ENCODE measurements at places on chromosomes 12 and 14.
A peak's percentile ranks its signal among the peaks of the same experiment; 100 is the strongest.

DNA sequence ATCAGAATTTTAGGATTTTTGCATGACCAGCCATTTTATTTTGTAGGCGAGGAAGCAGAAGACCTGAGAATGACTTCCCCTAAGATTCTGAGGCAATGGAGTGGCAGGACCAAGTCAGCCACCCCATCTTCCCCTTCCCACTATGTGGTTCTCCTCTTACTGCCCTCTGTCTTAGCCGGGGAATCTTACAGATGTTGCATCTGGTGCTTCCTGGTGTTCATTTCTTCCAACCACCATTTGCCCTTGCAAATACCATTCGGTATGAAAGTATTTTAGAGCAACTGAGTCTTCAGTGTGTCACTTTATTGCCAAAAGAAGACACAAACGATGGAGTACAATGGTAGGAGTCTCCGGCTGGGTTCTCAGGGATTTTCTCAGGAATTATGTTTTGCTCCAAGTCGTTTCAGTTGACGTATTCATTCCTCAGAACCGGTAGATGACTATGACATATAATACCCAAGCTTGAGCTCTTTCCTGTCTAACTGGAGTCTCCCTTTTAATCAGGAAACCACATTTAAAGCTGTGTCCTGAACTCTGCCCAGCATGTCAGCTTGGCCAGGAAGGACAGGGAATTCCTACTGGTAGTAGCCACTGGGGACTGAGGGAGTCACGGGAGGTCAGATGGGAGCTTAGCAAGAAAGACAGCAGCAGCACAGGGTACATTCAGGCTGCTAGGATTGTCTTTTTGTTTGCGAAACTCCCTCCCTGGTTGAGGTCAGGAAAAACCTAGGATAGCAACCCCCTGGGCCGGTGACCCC, 87.0 kb downstream of the SAMD4A start:
- DNase-seq = peak; percentile 72

DNA sequence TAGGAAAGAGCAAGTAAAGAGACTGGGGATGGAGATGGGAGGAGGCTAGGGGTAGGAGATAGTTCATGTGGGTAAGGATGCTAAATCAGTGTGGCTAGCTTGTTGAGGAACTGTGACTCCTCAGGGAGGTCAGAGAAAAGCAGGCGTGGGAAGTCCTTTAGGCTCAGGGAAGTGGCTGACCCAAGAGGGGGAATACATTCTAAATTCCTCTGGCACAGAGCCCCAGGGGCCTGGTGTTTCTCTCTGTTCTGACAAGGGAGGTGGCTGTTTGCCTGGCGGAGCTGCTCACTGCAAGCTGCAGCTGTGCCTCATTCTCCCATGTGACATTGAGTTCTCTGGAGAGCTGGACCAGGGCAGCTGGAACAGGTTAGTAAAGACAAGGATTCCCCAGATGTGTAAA, 152.2 kb upstream of the SLC38A2 start:
- DNase-seq = peak; percentile 90

GRCh38 chr14:97315790-97316189, 518.6 kb downstream of the VRK1 start:
- no peak for DNase-seq

DNA sequence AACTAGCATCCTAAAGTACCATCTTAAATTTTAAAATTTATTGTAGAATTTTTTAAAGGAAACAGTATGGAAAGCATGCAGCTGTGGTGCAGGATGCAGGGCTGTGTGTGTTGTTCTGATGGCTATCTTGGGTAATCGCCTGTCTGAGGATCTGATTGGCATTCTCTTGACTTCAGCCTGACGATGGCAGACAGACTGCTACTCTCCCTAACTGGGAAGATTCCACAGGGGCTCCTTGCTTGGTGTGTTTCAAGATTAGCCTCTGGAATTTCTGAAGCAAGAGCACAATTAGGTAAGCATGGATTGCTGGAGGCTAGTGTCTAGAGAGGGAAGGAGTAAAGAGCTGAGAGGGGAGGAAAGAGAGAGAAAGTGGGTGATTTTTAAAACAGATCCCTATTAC, 696.8 kb upstream of the LRFN5 start:
- no peak for DNase-seq

DNA sequence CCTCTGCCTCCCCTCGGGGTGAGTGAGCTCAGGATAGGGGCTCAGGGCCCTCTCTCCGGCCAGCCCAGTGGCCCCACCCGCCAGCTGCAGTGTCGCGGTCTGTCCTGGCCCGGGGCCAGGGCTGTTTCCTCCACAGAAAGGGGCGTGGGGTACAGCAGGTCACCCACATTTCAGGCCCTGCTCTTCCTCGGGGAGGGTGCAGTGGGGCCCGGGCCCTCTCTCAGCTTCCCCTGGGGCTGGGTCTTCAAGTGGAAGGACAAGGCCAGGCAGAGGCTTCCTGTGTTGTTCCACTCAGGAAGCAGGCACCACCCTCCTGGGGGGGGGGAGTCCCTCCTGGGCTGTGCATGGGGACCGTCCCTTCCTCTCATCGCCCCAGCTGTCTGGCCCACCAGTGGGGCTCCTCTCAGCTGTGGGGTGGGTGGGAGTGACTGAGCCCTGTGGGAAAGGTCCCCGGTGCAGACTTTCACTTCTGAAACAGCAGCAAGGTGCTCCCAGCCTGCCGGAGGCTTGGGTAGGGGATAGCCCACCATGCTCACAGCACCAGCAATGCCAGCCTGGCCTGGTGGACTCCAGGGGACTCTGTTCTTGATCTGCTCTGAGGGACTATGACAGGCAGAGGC, 3.7 kb downstream of the GPR132 start:
- DNase-seq = no peak

DNA sequence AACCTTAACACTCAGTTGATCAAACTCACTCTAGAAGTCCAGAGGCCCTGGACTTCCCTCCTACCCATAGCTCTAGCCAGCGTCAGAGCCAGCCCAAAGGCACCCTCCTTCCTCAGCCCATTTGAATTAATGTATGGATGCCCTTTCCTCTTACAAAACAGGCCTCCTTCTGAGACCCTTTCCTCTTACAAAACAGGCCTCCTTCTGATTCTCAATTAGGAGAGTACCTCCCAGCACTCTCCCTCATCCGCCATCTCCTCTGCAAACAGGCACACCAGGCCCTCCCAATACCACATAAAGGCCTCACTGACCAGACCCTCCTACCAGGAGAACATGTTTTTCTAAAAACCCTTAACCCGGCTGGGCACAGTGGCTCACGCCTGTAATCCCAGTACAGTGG, 65.7 kb downstream of the MOK start:
- DNase-seq = no peak

GRCh38 chr12:64883264-64884163, 59.1 kb downstream of the TBC1D30 start:
- no peak for DNase-seq

- no peak for DNase-seq
These were observed 6.4 kb downstream of the SLC2A13 start for GRCh38 chr12:40099423-40099853.

GRCh38 chr12:58095002-58095401, 153.6 kb downstream of the ATP23 start:
- DNase-seq = no peak

DNA sequence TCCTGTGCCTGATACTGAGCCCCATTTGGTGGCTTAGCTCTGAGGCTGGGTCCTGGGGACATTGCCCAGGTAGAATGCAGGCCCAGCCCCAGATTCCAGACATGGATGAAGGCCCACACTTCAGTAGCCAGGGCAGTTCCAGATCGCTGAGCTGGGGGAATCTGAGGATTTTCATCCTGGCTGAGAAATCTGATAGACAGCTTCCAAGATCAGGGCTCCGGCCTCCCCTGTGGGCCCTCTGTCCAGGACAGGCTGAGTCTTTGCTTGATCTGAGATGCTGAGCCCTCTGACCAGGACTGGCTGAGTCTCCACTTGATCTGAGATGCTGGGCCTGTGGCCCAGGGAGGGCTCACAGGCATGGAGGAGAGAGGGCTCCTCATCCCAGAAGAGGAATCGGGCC, 3.3 kb upstream of the RASAL1 start:
- no peak for DNase-seq

- no peak for DNase-seq
These were observed 207.1 kb downstream of the DPF3 start for GRCh38 chr14:72686832-72687231.

- no peak for DNase-seq
These were observed 25.2 kb downstream of the G2E3 start for GRCh38 chr14:30584058-30584630.

- no peak for DNase-seq
These were observed 19.0 kb downstream of the ASB2 start for GRCh38 chr14:93957333-93957710.

DNA sequence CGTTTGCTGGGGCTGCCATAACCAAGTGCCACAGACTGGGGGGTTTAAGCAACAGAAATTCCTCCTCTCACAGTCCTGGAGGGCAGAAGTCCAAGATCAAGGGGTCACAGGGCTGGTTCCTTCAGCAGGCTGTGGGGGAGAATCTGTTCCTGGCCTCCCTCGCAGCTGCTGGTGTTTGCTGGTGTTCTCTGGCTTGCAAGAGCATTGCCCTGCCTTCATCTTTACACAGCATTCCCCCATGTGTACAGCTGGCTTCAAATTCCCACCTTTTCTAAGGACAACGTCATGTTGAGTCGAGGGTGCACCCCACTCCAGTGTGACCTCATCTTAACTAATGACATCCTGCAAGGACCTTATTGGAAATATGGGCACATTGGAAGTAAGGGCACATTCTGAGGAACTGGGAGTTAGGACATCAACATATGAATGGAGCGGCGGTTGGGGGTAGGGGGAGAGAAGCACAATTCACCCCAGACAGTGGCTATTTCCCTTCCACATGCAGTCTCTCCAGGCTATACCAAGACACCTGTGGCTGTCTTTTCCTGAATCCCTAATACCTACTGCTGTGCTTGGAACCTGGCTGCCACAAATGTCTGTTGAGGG, 123.6 kb downstream of the FOXN3 start:
- no peak for DNase-seq

DNA sequence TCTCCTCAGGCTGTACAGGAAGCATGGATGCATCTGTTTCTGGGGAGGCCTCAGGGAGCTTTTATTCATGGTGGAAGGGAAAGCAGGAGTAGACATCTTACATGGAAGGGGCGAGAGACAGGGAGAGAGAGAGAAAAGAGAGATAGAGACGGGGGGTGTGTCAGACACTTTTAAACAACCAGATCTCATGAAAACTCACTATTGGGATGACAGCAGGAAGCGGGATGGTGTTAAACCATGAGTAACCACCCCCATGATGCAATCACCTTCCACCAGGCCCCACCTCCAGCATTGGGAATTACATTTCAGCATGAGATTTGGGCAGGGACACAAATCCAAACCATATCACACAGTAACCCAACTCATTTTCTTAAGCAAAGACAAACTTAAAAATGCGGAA, 110.0 kb upstream of the EEA1 start:
- peak; percentile 8 for DNase-seq
